ENCODE measurements at places on chromosomes 16 and 17.

DNA sequence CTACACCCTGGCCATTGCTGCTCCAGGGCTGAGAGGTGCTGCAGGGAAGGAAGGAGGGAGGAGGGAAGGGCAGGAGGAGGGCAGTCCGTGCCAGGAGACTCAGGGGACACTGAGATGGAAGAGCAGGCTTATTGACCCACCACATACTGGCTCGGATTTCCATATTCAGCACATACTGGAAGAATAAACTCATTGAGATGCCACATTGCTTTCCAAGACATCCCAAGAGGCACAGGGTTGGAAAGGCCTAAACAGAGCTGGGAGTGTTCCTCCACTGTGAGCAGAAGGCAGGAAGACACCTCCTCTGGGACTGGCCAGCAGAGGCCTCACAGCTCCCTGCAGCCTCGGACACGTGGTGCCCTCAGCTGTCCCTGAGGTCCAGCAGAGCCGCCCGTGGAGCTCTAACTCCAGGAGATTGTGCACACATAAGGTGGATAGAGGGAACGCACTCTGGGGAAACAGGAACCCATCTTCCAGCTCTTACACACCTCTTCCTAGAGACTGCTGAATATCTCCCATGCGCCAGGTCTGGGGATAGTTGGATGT is 17.4 kb downstream of the CCDC182 start:
- DNase-seq = no peak

DNA sequence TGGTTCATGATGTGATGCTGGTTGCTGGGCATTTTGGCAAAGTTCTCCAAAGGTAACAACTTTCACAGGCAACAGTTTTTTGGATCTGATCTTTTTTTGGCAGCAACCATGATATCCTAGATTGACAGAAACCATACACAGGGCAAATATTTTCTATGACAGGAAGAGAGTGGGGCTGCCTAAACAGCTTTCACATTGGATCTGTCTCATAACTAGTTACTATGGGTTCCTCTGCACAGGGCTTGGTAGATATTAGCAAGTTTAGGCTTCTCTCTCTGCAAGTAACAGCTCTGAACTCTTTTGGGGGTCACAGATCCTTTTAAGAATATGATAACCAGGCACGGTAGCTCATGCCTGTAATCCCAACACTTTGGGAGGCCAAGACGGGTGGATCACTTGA is 28.6 kb downstream of the COG4 start:
- DNase-seq = no peak

DNA sequence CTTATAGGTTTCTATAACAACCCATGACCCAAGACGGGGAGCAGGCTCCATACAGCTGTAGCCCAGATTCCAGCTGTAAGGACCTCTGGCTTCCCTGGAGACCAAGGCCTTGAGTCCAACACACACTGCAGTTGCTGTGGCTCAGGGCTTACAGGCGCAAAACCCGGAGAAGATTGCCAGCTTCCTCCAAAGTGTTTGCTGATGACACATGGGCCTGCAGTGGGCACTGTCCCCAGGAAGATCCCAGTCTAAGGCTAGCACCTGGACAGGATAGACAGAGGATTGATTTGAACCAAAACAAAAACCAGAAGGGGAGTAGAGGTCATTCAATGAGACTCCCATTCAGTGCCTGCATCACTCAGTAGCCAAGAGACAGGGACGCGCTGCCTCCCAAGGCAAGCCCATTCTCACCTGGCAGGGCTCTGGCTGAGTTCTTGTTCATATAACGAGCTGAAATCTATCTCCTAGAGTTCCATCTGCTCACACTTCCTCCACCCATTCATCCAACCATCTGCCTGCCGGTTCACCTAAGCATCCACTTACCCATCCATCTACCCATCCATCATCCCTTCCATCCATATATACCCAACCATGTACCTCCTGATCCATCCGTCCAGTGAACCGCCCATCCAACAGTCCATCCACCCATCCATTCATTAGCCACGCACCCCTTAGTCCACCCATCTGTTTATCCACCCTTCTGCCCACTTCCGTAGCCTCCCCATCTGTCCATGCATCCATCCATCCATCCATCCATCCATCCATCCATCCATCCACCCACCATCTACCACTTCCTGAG is 10.2 kb downstream of the RAB11FIP4 start:
- no peak for DNase-seq

- DNase-seq = peak; percentile 30
Measured at GRCh38 chr16:85556456-85557082, 56.6 kb upstream of the GSE1 start.

DNA sequence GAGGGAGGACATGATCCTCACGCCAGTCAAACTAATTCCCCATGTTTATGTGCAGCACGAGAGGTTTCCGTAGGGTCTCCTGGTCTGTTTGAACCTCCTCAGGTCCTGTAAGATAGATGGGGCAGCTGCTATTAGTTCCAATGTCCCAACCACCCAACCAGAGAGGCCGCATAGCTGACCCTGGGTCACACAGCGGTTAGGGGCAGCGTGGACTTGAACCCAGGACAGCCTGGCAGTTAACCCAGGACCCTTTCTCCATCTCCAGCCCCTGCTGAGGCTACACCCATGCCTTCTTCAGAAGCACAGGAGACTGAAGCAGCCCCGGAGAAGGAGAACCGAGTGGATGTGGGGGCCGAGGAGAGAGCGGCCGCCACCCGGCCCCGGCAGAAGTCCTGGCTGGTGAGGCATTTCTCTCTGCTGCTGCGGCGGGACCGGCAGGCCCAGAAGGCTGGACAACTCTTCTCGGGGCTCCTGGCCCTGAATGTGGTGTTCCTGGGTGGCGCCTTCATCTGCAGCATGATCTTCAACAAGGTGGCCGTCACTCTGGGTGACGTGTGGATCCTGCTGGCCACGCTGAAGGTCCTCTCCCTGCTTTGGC is 5.5 kb downstream of the OTOP3 start:
- no peak for DNase-seq

- DNase-seq = no peak
Measured at GRCh38 chr16:48432136-48432535, 46.9 kb upstream of the SIAH1 start.

DNA sequence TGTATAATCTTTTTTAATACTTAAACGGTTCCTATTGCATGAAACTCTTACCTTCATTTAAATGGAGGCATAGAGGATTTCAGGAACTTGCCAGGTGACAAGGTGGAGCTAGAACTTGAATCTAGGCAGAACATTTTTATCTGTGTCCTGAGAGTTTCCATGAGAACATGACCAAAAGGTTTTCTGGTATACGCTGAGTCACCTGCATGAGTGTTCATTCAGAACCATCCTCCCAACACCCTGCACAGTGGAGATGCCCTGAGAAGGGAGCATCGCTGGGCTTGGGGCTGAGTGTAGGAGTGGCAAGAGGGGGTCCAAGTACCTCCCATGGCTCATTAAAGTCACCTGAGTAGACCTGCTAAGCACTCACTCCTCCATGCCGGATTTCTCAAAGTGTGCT is 169.7 kb upstream of the CACNG5 start:
- no peak for DNase-seq

GRCh38 chr17:19273731-19274130 is 36.6 kb downstream of the EPN2 start:
- no peak for DNase-seq

All from activated T-helper 1 cell treated with Interleukin-2 at 50 U/mL for 16 hours (primary cell).